Suppressor macrophage treated with lipopolysaccharide for 4 hours (primary cell): ENCODE measurements at places on chromosomes 16 and 17.

GRCh38 chr16:86222547-86222946 is 287.8 kb upstream of the FOXF1 start:
- DNase-seq = no peak

DNA sequence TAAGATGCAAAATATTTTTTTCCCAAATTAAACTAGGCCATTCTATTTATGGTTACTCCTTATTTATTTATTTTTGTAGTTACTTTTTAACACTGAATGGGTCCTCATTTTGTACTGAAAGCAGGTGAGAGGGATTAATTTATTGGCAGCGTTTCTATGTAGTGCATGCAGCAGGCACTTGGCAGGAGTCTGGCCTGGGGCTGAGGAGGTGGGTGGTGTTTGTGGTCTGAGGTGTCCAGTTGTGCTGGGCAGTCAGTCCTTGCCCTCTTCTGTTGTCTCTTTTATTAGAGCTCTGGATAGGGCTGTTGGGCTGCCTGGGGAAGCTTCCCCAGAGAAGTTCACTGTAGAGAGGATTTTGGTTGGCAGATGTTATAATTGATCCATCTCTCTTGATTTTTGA is 12.7 kb downstream of the SEC14L1 start:
- no peak for DNase-seq

GRCh38 chr17:33086878-33087277 is 95.2 kb downstream of the SPACA3 start:
- DNase-seq = no peak

DNA sequence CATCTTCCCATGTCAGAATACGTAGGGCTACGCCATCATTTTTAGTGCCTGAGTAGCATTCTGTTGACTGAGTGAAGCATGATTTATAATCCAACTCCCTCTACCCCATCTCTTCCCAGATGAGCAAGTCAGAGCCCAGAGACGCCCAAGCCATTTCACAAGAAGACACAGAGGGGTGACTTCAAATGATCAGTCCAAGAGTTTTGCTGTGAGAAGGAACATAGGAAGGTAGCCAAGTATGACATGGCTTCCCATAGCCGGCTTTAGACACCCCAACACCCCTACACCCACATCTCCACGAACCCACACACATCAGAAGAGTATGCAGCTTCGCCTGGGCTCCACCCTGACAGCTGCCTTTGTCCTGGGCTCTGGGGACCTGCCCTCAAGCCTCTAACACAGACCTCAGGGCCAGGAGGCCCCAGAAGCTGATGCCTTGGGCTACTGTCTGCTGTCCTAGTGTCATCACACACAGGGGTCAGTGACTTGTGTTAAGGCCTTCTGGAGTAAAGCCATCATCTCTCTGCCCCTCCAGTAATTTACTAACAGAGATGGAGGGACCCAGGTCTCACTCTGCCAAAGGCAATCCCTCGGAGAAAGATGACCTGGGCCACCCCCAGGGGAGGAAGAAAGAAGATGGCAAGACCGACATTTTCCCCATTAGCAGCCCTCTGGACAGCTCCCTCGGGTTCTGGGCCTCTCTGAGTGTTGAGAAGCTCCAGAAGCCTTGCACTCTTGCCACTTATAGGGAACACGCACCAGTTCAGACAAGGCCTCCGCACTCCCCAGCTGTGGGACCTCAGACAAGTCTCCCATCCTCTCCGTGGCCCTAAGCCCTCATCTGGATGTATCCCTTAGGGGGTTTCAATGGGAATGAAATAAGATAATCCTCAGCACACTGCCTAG is 38.7 kb upstream of the MRPS23 start:
- DNase-seq = no peak

DNA sequence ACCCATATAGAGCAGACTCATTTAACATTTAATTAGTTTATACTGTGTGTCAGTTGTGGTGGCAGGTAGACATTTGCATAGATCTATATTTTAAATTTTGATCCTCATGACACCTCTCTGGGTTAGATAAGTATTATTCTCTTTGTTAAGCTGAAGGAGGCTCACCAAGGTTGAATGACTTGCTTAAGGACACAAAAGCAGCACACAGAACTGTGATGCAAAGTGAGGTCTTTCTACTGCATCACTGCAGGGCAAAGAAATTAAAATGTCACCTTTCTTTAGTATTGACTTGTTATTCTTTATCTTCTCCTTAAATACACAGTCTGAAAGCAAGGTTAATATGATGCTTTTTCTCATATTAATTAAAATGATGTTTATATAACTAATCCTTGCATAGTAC is 8.6 kb upstream of the TOX3 start:
- no peak for DNase-seq

DNA sequence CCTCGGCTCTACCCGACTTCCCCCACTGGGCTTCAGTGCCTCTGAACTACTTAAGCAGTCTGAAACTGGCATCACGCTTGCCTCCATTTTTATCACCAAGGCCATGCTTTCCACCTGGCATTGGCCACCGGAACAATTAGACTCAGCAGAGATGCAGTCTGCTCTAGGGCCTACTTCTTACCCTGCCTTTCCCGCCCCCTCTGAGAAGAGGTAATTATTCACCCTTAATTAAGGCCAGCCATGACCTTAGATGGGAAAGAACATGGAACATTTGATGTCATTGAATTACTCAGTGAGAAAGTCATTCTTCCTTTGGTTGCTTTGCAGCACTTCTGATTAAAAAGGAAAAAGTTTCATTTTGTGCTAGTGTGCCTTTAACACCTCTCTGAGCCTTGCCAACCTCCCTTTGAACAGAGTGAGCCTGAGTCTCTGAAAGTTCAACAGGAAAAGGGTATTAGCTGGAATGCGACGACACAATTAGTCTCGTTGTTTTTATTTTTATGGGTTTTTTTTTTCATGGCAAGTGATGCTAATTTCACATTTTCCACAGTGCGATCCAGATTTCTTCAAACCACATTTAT is 60.9 kb upstream of the TNRC6A start:
- peak; percentile 16 for DNase-seq

GRCh38 chr17:74957935-74958740 is 14.4 kb downstream of the HID1 start:
- DNase-seq = peak; percentile 83

GRCh38 chr16:66590322-66590721 is 11.1 kb downstream of the CMTM2 start:
- DNase-seq = peak; percentile 69

GRCh38 chr17:2853283-2854142 is 57.3 kb downstream of the RAP1GAP2 start:
- peak; percentile 70 for DNase-seq

DNA sequence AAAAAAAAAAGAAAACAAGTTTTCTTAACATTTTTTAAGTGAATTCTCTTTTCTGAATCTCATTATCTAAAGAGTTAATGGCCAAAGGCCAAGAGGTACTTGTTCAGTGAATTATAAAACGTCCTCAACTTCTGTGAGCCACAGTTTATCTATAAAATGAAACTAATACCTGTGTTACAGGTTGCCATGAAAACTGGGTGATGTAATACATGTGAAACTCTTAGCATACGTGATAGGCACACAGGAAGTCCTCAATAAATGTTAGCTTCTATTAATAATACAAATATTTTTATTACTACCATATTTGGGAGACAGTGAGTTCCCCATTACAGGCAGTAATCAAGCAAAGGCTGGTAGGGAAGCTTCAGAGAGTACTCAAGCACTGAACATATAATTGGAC is 13.5 kb upstream of the INPP5K start:
- DNase-seq = no peak

- DNase-seq = peak; percentile 70
These were observed 4.3 kb downstream of the TMC6 start for GRCh38 chr17:78124081-78124835.

DNA sequence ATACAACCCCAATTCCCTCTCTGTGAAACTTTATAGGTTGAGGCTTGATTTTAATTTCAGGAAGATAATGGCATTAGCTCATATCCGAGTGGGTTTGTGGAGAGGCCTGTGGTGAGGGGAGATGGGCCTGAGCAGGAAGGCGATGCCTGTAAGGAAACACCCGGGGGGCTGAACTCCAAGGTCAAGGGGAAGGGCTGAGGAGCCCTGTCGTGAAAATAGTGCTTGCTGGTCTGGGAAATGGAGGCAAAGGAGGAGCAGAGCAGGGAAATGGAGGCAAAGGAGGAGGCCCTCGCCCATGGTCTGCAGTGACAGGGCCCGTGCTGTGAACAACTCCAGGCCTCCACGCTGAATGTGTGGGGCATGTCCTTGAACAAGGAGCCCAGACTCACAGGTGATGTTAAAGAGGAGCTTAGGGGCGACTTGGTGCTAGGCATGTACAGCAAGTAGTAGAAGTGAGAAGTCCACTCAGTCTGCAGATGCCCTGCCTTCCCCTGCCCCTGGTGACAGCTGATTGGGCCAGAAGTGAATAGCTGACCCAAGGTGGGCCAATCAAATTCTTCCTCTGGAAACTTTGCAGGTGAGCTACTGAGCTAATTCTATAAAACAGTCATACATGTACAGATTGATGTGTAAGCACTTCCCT is 38.1 kb downstream of the MRPS23 start:
- no peak for DNase-seq

GRCh38 chr16:11915114-11915643 is 577 bp downstream of the GSPT1 start:
- DNase-seq = peak; percentile 73

DNA sequence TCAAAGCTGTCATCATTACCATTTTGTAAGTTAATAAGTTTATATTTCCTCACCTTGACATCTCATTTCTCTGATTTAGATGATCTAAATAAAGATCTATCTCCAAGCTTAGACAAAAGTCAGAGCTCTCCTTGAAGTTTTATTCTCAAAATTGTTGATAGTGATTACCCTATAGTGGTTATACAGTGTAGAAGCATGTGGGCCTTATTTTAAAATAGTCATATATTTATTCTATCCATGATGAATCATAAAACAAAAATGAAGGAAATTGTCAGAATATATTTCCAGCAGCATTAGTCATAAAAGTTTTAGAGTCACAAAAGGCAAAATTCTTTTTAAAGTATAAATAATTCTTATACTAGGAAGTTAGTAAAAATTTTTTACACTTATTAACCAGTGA is 49.0 kb downstream of the RHOT1 start:
- no peak for DNase-seq

DNA sequence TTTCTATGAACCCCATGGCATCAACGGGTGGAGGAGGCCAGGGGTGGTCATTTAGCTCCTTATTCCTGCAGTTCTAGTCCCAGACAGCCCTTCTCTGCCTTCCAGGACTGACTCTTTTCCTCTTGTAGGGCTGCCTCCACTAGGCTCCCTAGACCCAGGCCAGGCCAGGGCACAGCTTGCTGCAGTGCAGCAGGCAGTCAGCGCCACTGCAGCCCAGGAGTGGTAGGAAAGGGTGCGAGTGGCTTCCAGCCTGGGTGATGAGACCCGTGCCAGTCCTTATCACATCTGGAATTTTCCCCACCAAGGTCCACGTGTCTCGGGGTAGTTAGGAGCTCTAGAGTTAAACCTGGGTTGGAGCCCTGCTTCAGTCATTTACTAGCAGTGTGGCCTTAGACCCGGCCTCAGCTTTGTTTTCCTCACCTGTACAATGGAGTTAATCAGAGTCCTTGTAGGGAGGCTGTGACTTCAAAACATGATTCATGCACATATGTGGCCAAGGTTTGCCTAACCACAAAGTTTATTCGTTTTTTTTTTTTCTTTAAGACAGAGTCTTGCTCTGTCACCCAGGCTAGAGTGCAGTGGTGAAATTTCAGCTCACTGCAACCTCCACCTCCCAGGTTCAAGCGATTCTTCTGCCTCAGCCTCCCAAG is 4.7 kb downstream of the SLC5A11 start:
- DNase-seq = no peak

- DNase-seq = no peak
These were observed 46.1 kb upstream of the MTMR4 start for GRCh38 chr17:58560511-58560910.

DNA sequence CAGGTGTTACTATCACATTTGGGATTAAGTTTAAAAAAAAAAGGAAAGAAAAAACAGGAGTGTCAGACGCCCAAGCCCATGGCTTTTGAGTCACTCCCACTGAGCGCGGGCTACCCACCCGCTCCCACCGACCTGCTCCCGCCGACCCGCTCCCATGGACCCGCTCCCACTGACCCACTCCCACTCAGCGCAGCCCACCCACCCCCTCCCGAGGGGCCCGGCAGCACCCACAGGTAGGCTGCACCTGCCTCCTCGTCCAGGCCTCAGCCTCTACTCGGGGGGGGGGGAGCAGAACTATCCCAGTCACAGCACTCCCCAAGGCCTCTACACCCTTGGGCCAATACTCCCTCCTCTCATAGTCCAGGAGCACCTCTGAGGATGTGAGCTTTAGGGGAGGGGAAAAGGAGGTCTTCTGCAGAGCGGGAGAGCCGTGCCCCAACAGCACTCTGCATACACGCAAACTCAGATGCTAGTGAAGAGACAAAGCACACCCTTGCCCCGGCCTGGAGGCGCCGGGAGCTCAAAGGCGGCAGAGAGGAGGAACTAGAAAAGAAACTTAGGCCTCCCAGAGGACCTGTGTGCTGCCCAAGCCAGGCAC is 2.9 kb downstream of the CLUH start:
- no peak for DNase-seq

DNA sequence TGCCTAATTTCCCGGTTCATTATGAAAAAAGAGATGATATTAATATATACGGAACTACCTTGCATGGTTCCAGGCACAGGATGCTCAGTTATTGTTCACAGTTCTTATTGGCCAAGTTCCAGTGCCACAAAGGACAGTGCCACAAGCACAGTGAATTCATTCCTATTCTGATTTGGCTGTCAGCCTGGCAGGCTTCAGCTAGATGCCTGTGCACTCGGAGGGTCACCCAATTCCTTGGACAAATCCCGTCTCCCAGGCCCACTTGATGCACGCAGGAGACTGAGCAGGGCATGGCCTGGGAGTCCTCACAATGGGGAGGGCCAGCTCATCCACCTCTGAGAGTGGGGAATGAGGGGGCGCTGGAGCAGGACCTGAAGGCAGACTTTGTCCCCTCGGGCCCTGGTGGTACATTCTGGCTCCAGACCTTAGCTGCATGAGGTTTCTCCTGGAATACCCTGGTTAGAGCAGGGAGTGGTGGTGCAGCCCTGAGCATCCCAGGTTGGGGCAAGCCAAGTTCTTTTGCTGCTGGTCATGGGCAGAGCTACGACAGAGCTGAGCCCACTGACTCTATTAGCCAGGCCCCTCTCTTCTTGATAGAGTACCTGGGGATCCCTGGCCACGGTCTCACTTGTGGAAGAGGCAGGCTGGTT is 41.4 kb downstream of the MIS12 start:
- no peak for DNase-seq

GRCh38 chr17:68054296-68054900 is 18.9 kb downstream of the KPNA2 start:
- peak; percentile 90 for DNase-seq

- DNase-seq = peak; percentile 51
These were observed at the start of gene ICAM2 for GRCh38 chr17:64020056-64020766. Gene ICAM2 (minus strand): TSS chr17:64020633. CDS start chr17:64006691, 13,942 bp downstream.

- no peak for DNase-seq
These were observed 23.9 kb upstream of the TAT start for GRCh38 chr16:71600822-71601221.

DNA sequence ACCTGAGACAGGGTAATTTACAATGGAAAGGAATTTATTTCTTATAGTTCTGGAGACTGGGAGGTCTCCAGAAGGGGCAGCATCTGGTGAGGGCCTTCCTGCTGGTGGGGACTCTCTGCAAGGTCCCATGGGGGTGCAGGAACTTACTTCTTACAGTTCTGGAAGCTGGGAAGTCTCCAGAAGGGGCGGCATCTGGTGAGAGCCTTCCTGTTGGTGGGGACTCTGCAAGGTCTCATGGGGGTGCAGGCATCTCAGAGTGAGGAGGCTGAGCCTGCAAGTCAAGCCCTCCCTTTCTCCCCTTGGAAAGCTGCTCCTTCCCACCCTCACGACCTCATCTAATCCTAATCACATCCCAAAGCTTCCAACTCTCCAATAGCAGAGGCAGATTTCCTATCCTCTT is 157.4 kb downstream of the FOXL1 start:
- no peak for DNase-seq
